Activated T-helper 2 cell treated with anti-CD3 and anti-CD28 coated beads, Interferon-gamma antibody, Interleukin-2, Interleukin-4, amounts not matched to agents 10 μg/mL and 5 μg/mL and 100 μg/mL, durations not matched to agents 14 hours and 24 hours and 36 hours (primary cell): ENCODE measurements at places on chromosomes 13 and 19. TPM values are rescaled to one million over a fixed set of nuclear protein-coding genes. Genes with fewer than 3 reads are reported as not detected.

SRRM5 gene
- 0.32 and 0.46 TPM in 2 replicates for total RNA-seq

ASPDH gene
- total RNA-seq, result not detected in 2 replicates

DNA sequence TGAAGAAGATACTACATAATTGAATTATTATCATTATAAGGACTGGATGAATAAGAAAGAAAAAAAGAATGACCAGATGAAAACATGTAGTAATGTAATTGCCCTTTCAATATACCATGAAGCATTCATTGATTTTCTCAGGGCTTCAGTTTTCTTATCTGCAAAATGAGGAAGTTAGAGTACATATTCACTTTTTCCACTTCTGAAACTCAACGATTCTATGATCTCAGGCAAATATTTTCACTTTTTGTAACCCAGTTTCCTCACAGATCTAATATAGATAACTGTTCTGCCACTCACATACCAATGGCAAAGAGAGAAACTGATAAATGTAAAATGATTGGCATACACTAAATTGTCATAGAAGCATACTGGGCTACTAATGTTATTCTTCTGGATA lies 856.6 kb upstream of the KLHL1 start:
- DNase-seq, result no peak

DNA sequence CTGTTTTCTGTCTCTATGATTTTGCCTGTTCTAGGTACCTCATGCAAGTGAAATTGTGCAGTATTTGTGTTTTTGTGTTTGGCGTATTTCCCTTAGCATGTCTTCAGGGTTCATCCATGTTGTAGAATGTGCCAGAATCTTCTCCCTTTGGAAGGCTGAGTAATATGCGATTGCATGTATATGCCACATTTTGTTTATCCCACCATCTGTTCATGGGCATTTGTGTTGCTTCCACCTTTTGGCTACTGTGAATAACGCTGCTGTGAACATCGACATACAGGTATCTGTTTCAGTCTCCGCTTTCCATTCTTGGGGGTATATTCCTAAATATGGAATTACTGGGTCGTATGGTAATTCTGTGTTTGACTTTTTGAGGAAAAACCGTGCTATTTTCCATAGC lies 190.0 kb downstream of the ATP8A2 start:
- no peak for DNase-seq

DNA sequence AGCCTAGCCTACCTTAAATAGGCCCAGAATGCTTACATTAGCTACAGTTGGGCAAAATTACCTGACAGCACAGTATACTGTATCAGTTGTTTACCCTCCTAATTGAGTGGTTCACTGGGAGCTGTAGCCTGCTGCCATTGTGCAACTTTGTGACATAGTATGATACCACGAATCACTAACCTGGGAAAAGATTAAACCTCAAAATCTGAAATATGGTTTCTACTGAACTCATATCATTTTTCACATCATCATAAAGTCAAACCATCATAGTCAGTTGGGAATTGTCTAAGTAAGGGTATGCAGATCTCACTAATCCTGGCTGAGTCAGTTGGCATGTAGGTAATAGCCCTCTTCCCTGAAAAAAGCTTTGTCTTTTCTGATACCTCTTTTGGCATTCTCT lies 9.2 kb downstream of the PAN3 start:
- DNase-seq, result no peak

DNA sequence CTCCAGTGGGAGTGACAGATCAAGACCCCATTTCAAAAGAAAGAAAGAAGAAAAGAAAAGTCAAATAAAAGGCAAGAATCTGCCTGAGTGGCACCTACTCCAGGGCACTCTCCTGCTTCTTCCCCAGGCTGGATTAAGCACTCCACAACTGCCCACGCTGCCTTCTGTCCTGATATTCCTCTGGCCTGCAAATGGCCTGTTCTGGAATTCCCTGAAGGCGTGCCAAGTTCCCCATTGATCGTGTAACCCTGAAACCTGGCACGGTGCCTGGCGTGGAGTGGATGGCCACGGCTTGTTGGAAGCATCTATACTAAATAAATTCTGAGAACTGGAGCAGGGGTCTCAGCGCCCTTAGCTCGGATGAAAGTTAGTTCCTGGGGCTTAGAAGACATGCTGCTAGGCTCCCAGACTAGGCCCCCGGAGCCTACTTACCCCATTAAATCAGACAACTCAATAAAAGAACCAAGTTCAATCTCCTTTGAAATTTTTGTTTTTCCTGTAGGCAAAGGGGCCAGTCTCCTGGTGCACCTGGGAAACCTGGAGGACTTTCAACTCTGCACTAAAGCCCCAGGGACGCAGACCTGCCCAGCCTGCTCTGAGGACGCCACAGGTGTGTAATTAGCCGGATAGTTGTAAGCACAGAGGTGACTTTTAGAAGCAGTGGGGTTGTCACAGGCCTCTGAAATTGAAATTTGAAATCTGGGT lies 21.9 kb downstream of the ANKRD27 start:
- no peak for DNase-seq

DNA sequence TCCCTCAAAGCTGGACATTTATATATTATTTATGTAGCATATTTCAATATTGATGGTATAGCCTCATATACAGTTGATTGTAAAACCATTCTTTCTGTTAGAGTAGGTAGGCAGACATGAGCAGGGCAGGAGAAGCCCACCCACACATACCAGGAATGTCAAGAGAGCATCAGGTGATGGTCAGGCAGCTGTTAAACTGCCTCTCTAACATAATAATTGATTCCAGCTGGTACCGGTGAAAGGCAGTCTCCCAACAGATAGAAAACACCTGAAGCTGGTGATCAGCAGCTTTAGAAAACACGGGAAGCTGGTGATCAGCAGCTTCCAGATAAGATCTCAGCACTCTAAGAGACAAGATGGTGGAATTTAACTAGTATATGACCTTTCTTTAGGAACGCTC lies 132.9 kb downstream of the SLITRK6 start:
- DNase-seq, result no peak

GRCh38 chr13:110168999-110169933 lies 137.7 kb downstream of the COL4A1 start:
- DNase-seq, result no peak
